Effector CD8-positive, alpha-beta T cell (primary cell): ENCODE measurements at places on chromosomes 1 and 21.

GRCh38 chr1:246324711-246325110 lies 182.4 kb downstream of the SMYD3 start:
- DNase-seq = no peak

GRCh38 chr1:236753516-236753915 lies 41.6 kb upstream of the MTR start:
- no peak for DNase-seq

- no peak for DNase-seq
Observed at GRCh38 chr1:25832336-25833037, 12.7 kb downstream of the MTFR1L start.

- no peak for DNase-seq
Observed at GRCh38 chr1:4045397-4046010, 145.4 kb upstream of the C1orf174 start.

DNA sequence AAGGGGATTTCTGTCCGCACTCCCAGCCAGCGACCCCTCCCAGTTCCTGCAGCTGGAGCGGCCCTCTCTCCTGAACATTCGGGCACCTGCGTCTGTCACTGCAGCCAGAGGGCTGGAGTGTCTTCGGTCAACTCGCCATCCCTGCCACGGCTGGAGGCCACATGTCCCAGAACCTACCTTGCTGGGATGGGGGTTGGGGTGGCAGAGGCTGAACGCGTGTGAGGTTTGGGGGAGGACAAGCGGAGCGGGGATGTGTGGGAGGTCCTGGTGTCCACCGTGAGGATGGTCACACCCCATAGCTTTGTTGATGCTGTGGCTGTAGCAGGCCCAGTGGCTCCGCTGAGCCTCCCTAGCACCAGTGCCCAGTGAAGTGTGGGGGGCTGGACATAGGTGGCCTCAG lies 14.8 kb upstream of the C1orf174 start:
- no peak for DNase-seq

DNA sequence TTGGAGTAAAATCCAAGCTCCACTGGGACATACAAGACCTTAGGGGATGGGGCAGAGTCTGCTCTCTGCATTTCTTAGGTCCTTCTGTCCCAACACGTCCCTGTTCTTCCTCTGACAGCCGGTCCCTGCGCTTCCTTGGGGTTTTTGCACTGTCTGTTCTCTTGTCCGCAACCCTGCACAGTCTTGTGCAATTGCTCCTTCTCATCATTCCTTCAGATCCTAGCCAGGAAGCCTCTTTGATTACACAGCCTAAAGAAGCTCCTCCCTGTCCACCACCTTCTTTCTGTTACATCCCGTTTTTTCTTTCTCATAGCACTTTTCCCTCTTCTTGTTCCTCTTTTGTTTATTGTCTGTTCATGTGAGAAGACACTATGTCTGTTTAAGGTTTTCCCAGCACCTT lies 19.9 kb downstream of the ACOT11 start:
- DNase-seq = no peak

DNA sequence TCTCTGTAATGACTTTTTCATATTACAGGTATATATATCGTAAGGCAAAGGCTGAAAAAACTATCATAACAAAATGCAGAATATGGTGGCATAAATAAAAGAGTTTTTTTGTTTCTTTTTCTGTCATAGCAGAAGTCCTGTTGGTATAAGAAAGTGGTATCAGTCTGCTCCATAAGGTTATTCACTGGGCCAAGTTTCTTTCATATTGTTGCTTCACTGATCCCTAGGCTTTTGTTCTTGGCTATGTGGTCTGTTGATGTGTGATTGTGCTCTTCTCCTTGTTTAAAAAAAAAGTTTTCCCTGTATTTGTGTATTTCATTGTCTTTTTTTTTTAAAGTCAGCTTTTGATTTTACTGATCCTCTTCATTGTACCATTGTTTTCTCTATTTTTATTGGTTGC lies 26.0 kb downstream of the PTBP2 start:
- DNase-seq = no peak

- no peak for DNase-seq
Observed at GRCh38 chr21:31218830-31219608, 125.0 kb downstream of the TIAM1 start.

GRCh38 chr21:43948740-43949498 lies 63.2 kb upstream of the TRAPPC10 start:
- no peak for DNase-seq

GRCh38 chr1:113983391-113983790 lies 4.1 kb downstream of the OLFML3 start:
- no peak for DNase-seq

GRCh38 chr21:45979651-45980050 lies 1.9 kb upstream of the COL6A1 start:
- no peak for DNase-seq

DNA sequence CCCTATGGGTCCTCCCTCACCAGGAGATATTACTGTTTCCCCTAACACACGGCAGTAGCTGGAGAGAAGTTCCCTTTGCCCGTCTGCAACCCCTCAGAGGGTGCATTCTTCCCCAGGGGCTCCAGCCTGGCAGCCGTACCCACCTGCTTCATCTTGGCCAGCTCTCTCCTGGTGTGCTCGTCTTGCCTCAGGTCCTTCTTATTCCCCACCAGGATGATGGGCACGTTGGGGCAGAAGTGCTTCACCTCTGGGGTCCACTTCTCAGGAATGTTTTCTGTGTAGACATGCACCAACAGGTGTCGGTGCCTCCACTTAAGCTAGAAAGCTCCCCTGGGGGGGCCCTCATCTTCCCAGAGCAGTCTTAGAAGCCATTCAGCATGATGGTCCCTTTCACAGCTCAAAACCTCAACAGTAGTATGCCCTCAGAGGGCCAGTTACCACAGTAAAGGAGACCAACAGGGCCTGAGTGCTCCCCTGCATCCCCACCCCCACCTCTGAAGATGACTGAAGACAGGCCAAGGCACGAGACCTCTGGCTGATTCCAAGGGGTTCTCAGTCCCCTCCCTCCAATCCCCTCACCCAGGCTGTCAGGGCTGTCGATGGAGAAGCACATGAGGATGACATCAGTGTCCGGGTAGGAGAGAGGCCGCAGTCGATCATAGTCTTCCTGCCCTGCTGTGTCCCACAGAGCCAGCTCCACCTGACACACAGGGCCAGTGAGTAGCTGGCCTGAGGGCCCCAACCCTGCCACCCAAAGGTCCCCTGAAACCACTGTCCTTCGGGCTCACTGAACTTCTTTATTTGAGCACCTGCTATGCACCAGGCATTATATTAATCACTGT lies 4.3 kb downstream of the RHOC start:
- no peak for DNase-seq
